Small intestine (tissue), 16 donors: ENCODE measurements at places on chromosomes 2 and 18. TPM values are rescaled to one million over a fixed set of nuclear protein-coding genes. Genes with fewer than 3 reads are reported as not detected.

The ERFE gene
- not detected for polyA plus RNA-seq

The B4GALT6 gene
- polyA plus RNA-seq = 10.3 TPM

The RSAD2 gene
- 2.6 TPM for polyA plus RNA-seq

The VIT gene
- polyA plus RNA-seq = not detected

The EFHD1 gene
- 6.5 TPM for polyA plus RNA-seq

The LIPG gene
- 8.7 TPM for polyA plus RNA-seq

The SPC25 gene
- 7.5 TPM for polyA plus RNA-seq

The VWA3B gene
- polyA plus RNA-seq = not detected

The CXCR1 gene
- 0.22 TPM for polyA plus RNA-seq

DNA sequence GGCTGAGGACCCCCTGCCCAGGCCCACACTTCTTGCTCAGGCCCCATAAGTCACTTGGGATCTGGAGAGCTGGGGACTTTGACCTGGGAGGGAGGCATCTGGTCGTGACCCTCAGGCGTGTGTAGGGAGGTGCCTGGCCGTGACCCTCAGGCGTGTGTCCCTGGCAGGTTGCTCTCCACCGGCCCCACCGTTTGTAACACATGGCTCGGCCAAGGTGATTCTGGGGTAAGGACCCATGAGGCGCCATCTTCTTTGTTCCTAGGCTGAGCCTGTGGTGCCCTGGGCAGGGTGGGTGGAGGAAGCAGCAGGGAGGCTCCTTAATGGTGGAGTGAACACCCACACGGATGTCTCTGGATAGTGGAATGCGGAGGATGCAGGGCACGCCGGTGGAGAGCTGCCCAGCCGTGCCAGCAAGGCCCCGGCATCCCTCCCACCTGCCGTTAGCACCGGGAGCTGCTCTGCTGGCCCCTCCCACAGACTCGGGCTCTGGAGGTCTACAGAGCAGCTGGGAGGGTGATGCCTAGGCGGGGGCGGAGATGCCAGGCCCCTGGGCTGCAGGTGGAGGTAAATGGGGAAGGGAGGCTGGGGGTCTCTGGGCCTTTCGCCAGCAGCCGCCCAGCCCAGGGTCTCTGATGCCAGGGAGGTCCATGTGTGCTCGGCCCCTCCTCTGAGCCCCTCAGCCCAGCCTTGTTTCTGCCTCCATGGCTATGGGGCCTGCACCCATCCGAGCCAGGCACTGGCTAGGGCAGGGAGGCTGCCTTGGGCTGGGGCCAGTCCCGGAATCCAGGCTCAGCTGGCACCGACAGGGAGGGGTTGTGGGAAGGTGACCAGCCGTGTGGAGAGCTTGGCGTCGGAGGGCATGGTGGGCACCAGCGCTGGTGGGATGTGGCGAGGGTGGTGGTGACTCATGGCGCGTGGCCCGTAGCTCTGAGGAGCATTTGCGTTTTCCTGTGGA lies 1.1 kb upstream of the GAL3ST2 start:
- H3K4me1 ChIP-seq = peaks cover 18% of the 10 kb centered on the region
- no peak overlapping the region for H3K4me3 ChIP-seq
- H3K27ac ChIP-seq = no peak overlapping the region
- no peaks in the 10 kb centered on the region for H3K36me3 ChIP-seq
- no peaks in the 10 kb centered on the region for H3K27me3 ChIP-seq
- DNase-seq = no peak

DNA sequence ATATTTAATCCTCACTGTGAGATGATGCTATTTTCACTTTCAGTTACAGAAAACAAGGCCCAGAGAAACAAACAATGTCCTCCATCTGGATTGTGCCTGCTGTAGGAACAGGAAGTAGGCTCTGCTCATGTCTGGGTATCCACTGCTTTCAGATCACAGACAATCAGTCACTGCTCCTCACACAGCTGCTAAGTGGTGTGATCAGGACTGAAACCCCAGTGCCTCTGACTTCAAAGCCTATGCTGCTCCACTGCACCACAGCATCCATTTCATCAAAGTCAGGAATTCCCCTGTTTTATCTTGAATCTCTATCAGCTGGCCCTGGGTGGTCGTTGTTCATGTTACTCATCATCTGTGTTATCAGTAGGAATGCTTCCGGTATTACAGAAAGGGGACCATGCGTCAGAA lies 303.8 kb upstream of the TRIB2 start:
- no peak overlapping the region for H3K4me3 ChIP-seq
- no peaks in the 10 kb centered on the region for H3K4me1 ChIP-seq
- no peak for DNase-seq
- no peaks in the 10 kb centered on the region for H3K36me3 ChIP-seq
- H3K27ac ChIP-seq = no peak overlapping the region

- peaks cover 65% of the 10 kb centered on the region for H3K4me1 ChIP-seq
- no peaks in the 10 kb centered on the region for H3K27me3 ChIP-seq
- peak; percentile 66 for DNase-seq
Observed at GRCh38 chr2:239296020-239296932, 104.5 kb downstream of the HDAC4 start.

GRCh38 chr2:190815226-190815625 lies 65.4 kb upstream of the GLS start:
- H3K27ac ChIP-seq = no peak overlapping the region
- no peak overlapping the region for H3K4me3 ChIP-seq
- H3K27me3 ChIP-seq = no peaks in the 10 kb centered on the region
- H3K36me3 ChIP-seq = no peaks in the 10 kb centered on the region
- peaks cover 13% of the 10 kb centered on the region for H3K4me1 ChIP-seq

- DNase-seq = peak; percentile 26
- no peaks in the 10 kb centered on the region for H3K36me3 ChIP-seq
- H3K27ac ChIP-seq = no peak overlapping the region
- H3K27me3 ChIP-seq = no peaks in the 10 kb centered on the region
Observed at GRCh38 chr18:28078849-28079248, 98.1 kb downstream of the CDH2 start.

DNA sequence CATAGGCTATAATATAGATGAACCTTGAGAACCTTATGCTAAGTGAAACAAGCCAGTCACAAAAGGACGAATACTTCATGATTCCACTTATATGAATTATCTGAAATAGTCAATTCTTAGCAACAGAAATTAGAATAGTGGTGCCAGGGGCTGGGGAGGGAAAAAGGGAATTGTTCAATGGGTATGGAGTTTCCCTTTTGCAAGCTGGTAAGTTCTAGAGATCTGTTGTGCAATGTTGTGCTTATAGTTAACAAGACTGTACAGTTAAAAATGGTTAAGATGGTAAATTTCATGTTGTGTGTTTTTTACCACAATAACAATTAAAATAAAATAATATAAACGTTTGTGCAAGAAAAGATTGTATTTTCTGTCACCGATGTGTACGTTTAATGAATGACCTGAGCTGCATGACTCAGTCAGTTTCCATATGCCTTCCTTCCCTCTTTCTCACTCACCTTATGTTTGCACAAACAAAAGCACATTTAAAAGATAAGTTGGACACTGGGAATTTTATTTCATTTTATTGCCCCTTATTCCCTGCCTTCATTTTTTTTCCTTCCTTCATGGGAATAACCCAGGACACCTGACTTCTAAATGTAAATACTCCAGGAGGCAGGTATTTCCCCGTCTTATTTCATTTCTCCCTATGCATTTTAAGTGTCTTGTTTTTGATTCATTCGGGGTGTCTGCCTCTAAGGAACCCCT lies 143.7 kb upstream of the TTC39C start:
- H3K4me3 ChIP-seq = no peak overlapping the region
- H3K36me3 ChIP-seq = no peaks in the 10 kb centered on the region
- peak; percentile 73 for DNase-seq

- no peaks in the 10 kb centered on the region for H3K36me3 ChIP-seq
- peak overlapping the region; percentile 78 for H3K27ac ChIP-seq
- peak; percentile 70 for DNase-seq
- H3K27me3 ChIP-seq = no peaks in the 10 kb centered on the region
Observed at GRCh38 chr2:60551240-60552077, 2.0 kb downstream of the BCL11A start.

- H3K4me1 ChIP-seq = peaks cover 12% of the 10 kb centered on the region
- no peaks in the 10 kb centered on the region for H3K27me3 ChIP-seq
- no peaks in the 10 kb centered on the region for H3K36me3 ChIP-seq
- no peak overlapping the region for H3K4me3 ChIP-seq
- DNase-seq = no peak
Observed at GRCh38 chr18:11119550-11119949, 29.8 kb downstream of the PIEZO2 start.

GRCh38 chr2:81589406-81589805 lies 1284.9 kb upstream of the LRRTM1 start:
- no peaks in the 10 kb centered on the region for H3K27me3 ChIP-seq
- no peak overlapping the region for H3K4me3 ChIP-seq
- no peak for DNase-seq
- no peaks in the 10 kb centered on the region for H3K4me1 ChIP-seq

- H3K4me3 ChIP-seq = no peak overlapping the region
- H3K4me1 ChIP-seq = no peaks in the 10 kb centered on the region
- no peaks in the 10 kb centered on the region for H3K27me3 ChIP-seq
- no peaks in the 10 kb centered on the region for H3K36me3 ChIP-seq
Observed at GRCh38 chr2:171205551-171205950, 44.9 kb upstream of the TLK1 start.

DNA sequence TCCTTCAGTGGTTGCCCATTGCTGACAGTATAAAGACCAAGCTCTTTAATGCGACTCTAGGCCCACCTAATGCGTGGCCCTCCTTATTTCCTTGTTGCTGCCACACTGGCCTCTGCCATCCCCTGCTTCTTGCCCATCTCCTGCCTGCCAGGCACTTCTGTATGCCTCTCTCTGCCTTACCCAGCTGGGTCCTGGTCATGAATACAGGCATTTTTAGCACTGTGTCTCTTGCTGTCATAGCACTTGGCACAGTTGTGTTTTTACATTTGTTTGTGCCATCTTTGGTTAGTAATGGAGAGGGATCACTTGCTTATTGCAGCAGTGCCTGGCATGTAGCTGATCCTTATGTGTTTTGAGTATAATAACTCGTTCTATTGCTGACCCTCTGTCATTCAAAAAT lies 38.7 kb downstream of the MAP4K4 start:
- peaks cover 7% of the 10 kb centered on the region for H3K4me1 ChIP-seq
- H3K36me3 ChIP-seq = no peaks in the 10 kb centered on the region
- H3K27ac ChIP-seq = no peak overlapping the region
- no peak for DNase-seq

- H3K27me3 ChIP-seq = no peaks in the 10 kb centered on the region
- no peaks in the 10 kb centered on the region for H3K4me1 ChIP-seq
- no peak for DNase-seq
- H3K4me3 ChIP-seq = no peak overlapping the region
- no peak overlapping the region for H3K27ac ChIP-seq
Observed at GRCh38 chr2:205720451-205720902, 38.2 kb downstream of the NRP2 start.

- H3K27ac ChIP-seq = no peak overlapping the region
- H3K27me3 ChIP-seq = no peaks in the 10 kb centered on the region
- H3K4me1 ChIP-seq = no peaks in the 10 kb centered on the region
Observed at GRCh38 chr2:235165136-235165535, 213.3 kb downstream of the SH3BP4 start.

- H3K4me3 ChIP-seq = no peak overlapping the region
- H3K36me3 ChIP-seq = no peaks in the 10 kb centered on the region
- no peaks in the 10 kb centered on the region for H3K27me3 ChIP-seq
- DNase-seq = no peak
Observed at GRCh38 chr2:217714287-217714751, 288.5 kb downstream of the TNS1 start.

- DNase-seq = no peak
- no peak overlapping the region for H3K27ac ChIP-seq
- no peaks in the 10 kb centered on the region for H3K4me1 ChIP-seq
- H3K27me3 ChIP-seq = no peaks in the 10 kb centered on the region
- no peak overlapping the region for H3K4me3 ChIP-seq
- H3K36me3 ChIP-seq = peaks cover 3% of the 10 kb centered on the region
Observed at GRCh38 chr2:74944987-74945787, 13.3 kb upstream of the POLE4 start.

DNA sequence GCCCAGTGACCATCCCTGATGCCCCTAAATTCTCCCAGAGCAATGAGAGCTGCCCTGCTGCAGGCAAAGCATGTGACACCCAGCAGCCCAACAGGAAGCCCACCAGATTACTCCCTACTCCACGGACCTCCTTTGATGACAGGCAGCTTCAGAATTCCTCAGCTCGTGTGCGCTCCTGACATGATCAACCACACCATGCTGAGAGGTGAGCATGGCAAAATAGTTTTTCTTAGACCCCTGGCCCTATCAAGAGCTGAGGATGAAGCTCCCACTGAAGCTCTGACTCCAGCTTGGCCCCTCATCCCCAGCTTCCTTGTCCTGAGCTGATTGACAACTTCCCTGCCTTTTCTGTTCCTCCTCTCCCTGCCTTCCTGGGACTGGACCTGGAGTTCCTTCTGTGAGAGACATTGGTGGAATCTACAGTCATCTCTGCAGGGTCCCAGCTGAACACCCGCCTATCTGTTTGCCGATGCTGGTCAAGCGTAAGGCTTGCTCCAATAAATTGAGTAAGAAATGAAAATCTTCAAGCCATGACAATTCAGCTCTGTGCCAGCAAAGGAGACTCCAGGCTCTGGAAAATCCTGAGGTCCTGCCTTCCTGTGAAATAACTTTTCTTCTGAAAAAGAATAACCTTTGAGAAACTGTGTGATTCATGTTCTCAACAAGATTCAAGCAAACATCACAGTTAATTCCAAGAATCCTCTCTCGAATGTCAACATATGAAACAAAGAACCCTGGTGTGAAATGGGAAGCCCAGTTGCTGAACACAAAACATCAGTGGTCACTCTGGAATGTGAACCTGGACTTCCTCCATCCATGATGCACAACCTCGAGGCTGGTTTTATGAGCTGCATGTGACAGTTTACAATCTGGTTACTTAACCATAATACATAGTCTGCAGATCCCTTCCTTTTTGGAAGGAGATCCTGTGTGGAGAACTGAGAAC lies 201.1 kb downstream of the SPP2 start:
- H3K36me3 ChIP-seq = no peaks in the 10 kb centered on the region
- DNase-seq = no peak
- no peak overlapping the region for H3K27ac ChIP-seq
- H3K4me1 ChIP-seq = no peaks in the 10 kb centered on the region
- H3K27me3 ChIP-seq = no peaks in the 10 kb centered on the region
- H3K4me3 ChIP-seq = no peak overlapping the region

- no peak overlapping the region for H3K27ac ChIP-seq
- H3K27me3 ChIP-seq = no peaks in the 10 kb centered on the region
- no peak overlapping the region for H3K4me3 ChIP-seq
Observed at GRCh38 chr2:120473522-120474271, 127.8 kb downstream of the INHBB start.

DNA sequence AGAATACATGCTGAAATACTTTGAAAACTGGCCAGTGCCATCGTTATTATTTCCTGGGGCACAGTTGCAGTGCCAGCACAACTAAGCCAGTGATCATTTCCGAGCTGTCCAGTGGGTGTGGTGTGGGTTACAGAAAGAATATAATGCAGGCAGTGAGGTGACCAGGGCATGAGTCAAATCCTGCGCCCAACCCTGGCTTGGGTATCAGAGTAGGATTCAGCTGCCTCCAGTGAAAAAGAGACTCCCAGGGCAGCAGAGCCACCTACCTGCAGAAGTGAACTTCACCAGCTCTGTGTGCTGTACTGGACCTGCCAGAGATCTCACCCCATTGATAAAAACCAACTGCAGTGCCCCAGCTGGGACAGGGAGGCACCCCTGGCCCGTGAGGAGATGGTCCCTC lies 18.0 kb downstream of the SLC9A2 start:
- no peaks in the 10 kb centered on the region for H3K4me1 ChIP-seq
- H3K27me3 ChIP-seq = no peaks in the 10 kb centered on the region
- no peak overlapping the region for H3K27ac ChIP-seq
- H3K4me3 ChIP-seq = no peak overlapping the region
- no peaks in the 10 kb centered on the region for H3K36me3 ChIP-seq

GRCh38 chr2:11364565-11364887 lies 20.1 kb upstream of the ROCK2 start:
- H3K27me3 ChIP-seq = no peaks in the 10 kb centered on the region
- peaks cover 3% of the 10 kb centered on the region for H3K4me1 ChIP-seq
- H3K36me3 ChIP-seq = no peaks in the 10 kb centered on the region
- DNase-seq = no peak
